Neural crest cell (in vitro differentiated cells): ENCODE measurements at places on chromosomes 12 and 14. TPM values are rescaled to one million over a fixed set of nuclear protein-coding genes. Genes with fewer than 3 reads are reported as not detected.

Gene TMTC1
- 13.1 and 13.2 TPM in 2 replicates for total RNA-seq

Gene IL26
- not detected in 2 replicates for total RNA-seq

Gene LBHD2
- not detected in 2 replicates for total RNA-seq

Gene GUCY2C
- not detected in 2 replicates for total RNA-seq

Gene TIMELESS
- 108 and 110 TPM in 2 replicates for total RNA-seq

Gene FAR2
- 13.3 and 13.6 TPM in 2 replicates for total RNA-seq

Gene KCNMB4
- total RNA-seq = 6.1 and 6.9 TPM in 2 replicates

Gene RD3L
- not detected in 2 replicates for total RNA-seq

DNA sequence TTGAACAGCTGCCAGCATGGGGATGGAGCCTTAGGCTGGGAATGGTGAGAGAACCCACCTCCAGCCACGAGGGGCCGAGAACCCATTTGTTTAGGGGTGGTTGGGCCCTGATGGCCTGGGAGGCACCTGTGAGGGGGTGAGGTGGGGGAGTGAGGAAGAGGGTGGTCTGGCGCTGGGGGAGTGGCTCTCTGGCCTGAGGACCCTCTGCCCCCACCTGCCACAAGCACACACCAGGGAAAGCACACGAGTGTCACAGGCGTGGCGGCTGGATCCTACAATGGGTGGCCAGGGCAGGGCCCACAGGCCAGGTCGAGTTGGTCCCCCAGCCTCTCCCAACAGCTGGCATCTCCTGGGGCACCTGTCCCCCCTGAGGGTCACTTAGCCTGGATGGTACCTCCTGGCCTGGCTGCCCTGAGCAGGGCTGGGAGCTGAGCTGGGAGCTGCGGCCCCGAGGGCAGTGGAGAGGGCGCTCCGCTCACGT, 340.5 kb downstream of the TMEM121 start:
- no peaks in the 10 kb centered on the region for H3K4me1 ChIP-seq
- peaks cover 5% of the 10 kb centered on the region for H3K36me3 ChIP-seq
- H3K4me3 ChIP-seq = no peak overlapping the region
- H3K27ac ChIP-seq = no peak overlapping the region

- no peak overlapping the region for H3K4me3 ChIP-seq
- H3K4me1 ChIP-seq = peaks cover 24% of the 10 kb centered on the region
- H3K27me3 ChIP-seq = peaks cover 3% of the 10 kb centered on the region
- H3K36me3 ChIP-seq = peaks cover 5% of the 10 kb centered on the region
Observed at GRCh38 chr12:49276304-49277290, 11.7 kb downstream of the TUBA1C start.

DNA sequence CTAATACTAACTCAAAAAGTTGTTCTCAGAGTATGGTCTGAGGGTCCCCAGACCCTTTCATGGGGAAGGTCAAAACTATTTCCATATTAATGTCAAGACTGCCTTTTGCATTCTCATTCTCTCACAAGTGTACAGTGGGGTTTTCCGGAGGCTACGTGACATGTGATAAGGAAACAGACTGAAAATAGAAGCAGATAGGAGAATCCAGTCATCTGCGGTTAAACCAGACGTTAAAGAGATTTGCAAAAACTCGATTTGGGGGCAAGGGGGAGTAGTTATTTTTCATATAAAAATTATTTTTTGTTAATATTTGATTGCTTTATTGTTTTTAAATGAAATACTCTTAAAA, 1.0 kb upstream of the NAP1L1 start:
- H3K4me1 ChIP-seq = peaks cover 50% of the 10 kb centered on the region
- peaks cover 4% of the 10 kb centered on the region for H3K27me3 ChIP-seq
- DNase-seq = no peak
- peak overlapping the region; percentile 90 for H3K27ac ChIP-seq

DNA sequence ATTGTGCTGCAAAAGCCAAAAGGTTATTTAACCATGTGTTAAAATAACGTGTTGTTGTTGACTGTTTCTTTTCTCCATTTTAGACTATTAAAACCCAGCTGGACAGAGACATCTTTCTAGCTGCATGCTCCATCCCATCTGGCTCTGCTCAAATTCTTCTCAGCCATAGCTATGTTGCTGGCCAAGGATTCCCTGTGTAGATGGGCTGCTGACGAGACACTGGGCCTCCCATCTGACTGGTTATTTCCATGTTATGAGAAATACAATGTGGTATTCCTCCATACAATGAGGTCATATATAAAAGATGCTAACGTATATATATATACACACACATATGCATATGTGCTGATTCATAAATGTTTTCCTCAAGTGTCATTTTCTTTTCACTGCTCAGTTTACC, 30.1 kb downstream of the MED13L start:
- peaks cover 41% of the 10 kb centered on the region for H3K4me1 ChIP-seq
- H3K36me3 ChIP-seq = peaks cover 25% of the 10 kb centered on the region
- no peak overlapping the region for H3K4me3 ChIP-seq
- no peak overlapping the region for H3K27ac ChIP-seq
- no peak for DNase-seq
- no peaks in the 10 kb centered on the region for H3K27me3 ChIP-seq

GRCh38 chr12:77592836-77593235, 237.9 kb upstream of the NAV3 start:
- H3K4me3 ChIP-seq = no peak overlapping the region
- H3K4me1 ChIP-seq = no peaks in the 10 kb centered on the region
- no peak overlapping the region for H3K27ac ChIP-seq
- no peaks in the 10 kb centered on the region for H3K36me3 ChIP-seq
- no peaks in the 10 kb centered on the region for H3K27me3 ChIP-seq

GRCh38 chr12:113667095-113667494, 195.4 kb upstream of the LHX5 start:
- H3K36me3 ChIP-seq = no peaks in the 10 kb centered on the region
- peaks cover 31% of the 10 kb centered on the region for H3K4me1 ChIP-seq
- H3K27ac ChIP-seq = no peak overlapping the region
- no peak for DNase-seq

GRCh38 chr12:117551665-117552064, 190.2 kb upstream of the NOS1 start:
- H3K4me3 ChIP-seq = no peak overlapping the region
- H3K36me3 ChIP-seq = no peaks in the 10 kb centered on the region
- H3K4me1 ChIP-seq = no peaks in the 10 kb centered on the region

DNA sequence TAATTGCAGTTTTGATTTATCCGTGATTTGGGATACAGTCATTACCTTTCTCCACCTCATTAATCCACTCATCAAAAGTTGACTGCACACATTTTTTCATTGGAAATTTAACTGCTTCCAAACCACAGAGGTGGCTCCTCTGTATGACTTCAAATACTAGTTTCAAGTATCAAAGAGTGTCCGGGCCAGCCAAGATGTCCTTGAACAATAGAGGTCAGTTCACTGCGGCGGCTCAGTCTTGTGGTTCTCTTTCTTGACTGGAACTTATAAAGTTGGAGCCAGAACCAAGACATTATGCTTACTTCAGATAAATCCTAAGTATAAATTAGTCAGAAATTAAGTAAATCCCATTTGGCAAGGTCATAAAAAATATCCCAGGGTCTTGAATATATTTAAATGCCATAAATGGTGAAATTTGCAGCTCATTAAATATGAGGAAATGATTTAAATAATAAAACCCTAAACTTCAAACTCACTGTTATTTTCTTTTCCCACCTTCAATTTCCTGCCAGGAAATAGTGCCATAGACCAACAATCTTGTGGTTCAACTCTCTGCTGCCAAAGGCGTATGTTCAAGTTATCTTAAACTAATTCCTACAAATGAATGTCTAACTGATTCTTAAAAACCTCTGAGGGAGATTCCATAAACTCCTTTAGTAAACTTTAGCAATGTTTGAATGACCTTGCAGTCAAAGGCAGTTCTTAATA, 360.8 kb downstream of the AEBP2 start:
- no peak overlapping the region for H3K27ac ChIP-seq
- peaks cover 12% of the 10 kb centered on the region for H3K4me1 ChIP-seq
- DNase-seq = no peak
- no peaks in the 10 kb centered on the region for H3K27me3 ChIP-seq
- H3K36me3 ChIP-seq = no peaks in the 10 kb centered on the region

DNA sequence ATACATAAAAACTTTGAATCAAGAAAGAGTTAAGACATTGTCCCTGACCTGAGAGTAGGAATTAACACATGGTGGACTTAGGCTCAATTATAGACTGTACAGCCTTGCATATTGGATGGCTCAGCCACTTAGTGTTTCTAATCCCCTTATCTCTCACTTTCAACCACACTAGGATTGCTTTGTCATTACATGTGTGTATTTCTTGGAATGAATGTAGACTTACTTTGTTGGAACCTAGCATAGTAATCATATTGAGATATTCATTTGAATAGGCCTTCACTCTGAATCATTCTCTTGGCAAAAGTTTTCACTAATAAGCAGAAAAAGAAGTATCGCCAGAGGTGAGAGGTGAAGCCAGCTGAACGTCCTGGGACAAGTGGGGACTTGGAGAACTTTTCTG, 1973.9 kb upstream of the FLRT2 start:
- no peaks in the 10 kb centered on the region for H3K4me1 ChIP-seq
- no peaks in the 10 kb centered on the region for H3K27me3 ChIP-seq
- no peak overlapping the region for H3K4me3 ChIP-seq
- H3K27ac ChIP-seq = no peak overlapping the region
- no peak for DNase-seq

DNA sequence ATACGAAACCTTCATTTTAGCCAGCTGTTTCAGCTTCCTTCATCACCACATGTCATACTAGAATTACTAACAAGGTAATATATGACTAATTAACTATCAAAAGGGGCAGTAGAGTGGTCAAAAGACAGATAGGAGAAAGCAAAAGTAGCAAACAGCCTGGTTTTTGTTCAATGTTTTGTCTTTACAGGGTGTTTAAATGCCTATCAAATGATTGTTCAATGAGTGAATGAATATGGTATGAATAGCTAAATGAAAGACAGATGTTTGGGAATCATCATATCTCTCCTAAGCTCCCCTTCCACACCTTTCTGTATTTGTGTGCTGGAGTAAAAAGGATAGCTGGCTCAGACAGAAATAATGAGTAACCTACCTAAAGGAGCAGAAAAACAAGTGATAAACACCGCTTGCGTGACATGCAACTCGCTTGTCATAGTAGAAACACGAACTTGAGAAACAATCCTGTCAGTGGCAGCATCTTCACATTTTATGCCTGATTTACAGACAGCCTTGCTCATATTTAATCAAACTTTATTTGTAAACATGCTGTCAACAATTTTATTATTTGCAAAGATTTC, 34.2 kb downstream of the ABCC9 start:
- peaks cover 10% of the 10 kb centered on the region for H3K36me3 ChIP-seq
- H3K27ac ChIP-seq = no peak overlapping the region
- H3K27me3 ChIP-seq = peaks cover 6% of the 10 kb centered on the region
- DNase-seq = no peak

DNA sequence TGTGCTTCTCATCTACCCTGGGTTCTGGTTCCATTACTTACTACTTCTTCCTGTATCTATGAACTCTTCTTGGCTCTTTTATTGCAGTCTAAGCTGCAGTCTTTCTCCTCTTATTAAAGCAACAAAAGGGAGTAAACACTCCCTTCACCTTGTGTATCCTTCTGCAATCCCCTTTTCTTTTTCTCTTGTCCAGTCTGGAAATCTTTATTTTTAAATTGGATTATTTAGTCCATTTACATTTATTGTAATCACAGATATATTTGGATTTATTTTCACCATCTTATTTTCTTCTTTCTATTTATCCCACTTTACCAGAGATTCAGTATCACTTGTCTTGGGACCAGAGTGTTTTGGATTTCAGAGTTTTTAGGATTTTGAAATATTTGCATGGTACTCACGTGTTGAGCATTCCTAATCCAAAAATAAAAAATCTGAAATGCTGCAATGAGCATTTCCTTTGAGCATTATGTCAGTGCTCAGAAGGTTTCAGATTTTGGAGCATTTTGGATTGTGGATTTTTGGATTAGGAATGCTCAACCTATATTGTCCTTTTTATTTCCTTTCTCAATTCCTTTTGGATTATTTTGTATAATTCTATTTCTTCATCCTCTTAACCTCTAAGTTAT, 6.8 kb upstream of the ACVR1B start:
- DNase-seq = no peak
- H3K27me3 ChIP-seq = peaks cover 12% of the 10 kb centered on the region
- peaks cover 15% of the 10 kb centered on the region for H3K36me3 ChIP-seq
- no peak overlapping the region for H3K27ac ChIP-seq
- peaks cover 6% of the 10 kb centered on the region for H3K4me1 ChIP-seq

- H3K27me3 ChIP-seq = no peaks in the 10 kb centered on the region
- no peak overlapping the region for H3K4me3 ChIP-seq
- peaks cover 24% of the 10 kb centered on the region for H3K4me1 ChIP-seq
Observed at GRCh38 chr12:70759161-70759918, 122.1 kb upstream of the PTPRB start.

DNA sequence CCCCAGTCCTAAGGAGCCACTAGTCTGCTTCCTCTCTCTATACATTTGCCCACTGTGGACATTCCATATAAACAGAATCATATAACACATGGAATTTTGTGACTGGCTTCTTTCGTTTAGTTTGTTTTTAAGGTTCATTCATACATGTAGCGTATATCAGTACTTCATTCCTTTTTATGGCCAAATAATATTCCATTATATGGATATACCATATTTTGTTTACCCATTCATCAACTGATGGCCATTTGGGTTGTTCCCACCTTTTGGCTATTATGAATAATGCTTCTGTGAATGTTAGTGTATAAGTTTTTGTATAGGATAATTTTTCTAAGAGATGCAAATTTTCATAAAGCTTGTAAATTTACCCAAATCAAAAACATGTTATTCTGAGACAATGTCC, 4.4 kb downstream of the CRY1 start:
- no peaks in the 10 kb centered on the region for H3K27me3 ChIP-seq
- H3K27ac ChIP-seq = no peak overlapping the region
- DNase-seq = no peak
